ENCODE measurements at places on chromosomes 16 and 17.

- no peak for DNase-seq
Measured at GRCh38 chr17:47687748-47688147, 6.2 kb upstream of the TBKBP1 start.

DNA sequence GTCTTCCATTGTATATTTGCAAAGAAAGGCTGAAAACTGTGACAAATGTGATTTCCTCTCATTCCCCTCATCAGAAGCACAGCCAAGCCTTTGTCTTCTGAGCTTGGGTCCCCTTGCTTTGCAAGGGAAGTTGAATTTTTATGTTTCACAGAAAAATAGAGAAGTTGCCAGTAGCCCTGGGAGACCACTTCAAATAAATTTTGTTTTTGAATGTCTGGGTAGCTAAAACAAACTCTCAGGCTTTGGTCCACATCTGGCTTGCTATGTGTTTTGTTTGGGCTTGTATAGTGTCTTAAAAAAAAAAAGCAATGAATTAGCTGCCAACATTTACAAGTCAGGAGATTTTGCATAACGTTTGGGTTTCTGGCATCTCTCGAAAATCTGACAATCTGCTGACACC lies 24.1 kb downstream of the PIK3R6 start:
- DNase-seq = no peak

DNA sequence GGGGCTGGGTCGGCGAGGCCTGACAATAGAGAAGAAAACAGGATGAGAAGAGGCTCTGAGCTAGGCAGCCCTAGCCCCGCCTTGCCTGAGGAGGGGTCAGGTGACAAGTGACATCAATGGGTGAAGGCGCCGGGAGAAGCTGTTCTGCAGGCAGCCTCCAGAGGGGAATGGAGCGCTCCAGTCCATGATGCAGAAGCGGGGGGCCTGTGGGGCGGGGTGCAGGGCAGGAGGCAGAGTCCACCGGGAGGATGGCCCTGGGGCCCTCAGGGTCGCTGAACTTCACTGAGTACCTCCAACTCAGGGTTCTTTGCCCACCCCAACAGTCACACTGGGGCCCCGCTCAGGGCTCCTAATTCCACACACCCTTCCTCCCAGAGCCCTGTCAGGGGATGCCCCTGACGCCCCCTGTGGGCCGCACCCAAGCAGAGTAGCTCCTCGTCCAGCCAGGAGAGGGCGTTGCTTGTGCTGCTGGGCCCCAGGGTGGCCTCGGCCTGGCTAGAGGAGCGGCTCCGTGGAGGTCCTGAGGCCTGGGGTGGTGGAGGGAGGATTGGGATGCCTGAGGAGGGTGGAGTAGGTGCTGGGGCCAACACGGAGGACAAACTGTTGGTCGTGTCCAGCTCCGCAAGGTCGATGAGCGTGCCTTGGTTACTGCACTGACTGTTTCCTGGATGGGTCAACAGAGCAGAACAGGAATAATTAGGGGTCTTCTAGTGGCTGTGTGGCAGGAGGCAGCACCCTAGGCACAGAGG lies 20.8 kb downstream of the GGA3 start:
- peak; percentile 70 for DNase-seq

GRCh38 chr16:79054211-79054984 lies 546.1 kb downstream of the MAF start:
- DNase-seq = no peak

DNA sequence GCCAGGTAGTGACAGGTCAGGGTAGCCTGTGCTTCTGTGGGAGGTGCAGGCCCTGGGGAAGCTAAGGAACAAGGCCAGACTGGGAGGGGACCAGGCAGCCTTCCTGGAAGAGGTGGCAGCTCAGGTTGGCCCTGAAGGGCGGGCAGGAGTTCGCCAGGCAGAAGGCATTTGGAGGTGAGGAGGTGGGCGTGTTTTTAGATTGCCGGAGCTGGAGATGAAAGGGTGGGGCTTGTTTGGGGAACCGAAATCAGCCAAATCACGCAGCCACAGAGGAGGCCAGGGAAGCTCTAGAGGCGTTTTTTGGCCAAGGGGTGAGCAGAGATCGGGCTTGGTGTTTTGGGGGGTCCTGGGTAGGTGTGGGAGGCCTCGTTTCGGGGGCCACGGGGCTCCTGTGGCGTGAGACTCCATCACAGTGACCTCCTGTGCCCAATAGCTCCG lies 7.6 kb downstream of the ADCY7 start:
- peak; percentile 72 for DNase-seq

DNA sequence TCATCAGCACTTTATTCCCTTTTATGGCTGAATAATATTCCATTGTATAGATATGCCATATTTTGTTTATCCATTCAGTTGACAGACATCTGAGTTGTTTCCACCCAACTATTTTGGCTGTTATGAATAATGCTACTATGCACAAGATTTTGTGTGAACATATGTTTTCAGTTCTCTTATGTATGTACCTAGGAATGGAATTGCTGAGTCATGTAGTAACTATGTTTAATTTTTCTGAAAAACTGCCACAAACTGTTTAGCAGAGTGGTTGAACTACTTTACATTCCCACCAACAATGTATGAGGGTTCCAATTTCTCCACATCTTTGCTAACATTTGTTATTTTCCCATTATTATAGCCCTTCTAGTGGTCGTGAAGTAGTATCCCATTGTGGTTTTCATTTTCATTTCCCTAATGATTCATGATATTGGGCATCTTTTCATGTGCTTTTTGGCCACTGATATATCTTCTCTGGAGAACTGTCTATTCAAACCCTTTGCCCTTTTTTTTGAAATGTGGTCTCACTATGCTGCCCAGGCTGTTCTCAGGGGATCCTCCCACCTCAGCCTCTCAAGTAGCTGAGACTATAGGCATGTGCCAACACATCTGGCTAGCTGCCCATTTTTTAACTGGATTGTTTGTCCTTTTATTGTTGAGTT lies 26.3 kb downstream of the SMURF2 start:
- no peak for DNase-seq

DNA sequence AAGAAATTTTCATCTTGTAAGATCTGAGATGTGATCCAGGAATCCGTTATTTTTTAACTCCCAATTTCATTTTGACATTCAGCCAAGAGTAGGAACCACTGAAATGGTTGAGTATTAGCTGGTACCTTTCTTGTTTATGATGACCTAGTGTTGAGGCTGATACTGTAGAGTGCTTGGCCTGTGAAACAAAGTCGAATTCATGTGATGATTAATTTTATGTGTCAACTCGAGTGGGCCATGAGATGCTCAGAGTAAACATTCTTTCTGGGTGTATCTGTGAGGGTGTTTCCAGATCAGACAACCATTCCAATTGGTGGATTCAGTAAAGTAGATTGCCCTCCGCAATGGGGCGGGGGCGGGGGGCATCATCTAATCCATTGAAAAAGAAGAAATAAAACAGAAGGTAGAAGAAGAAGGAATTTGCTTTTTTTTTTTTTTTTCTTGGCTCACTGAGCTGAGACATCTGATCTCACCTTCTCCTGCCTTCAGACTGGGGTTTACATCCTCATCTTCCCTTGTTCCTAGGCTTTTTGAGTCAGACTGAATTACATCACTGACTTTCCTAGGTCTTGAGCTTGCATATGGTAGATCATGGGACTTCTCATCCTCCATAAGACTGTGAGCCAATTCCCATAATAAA lies 264.6 kb upstream of the KCNJ16 start:
- DNase-seq = no peak

DNA sequence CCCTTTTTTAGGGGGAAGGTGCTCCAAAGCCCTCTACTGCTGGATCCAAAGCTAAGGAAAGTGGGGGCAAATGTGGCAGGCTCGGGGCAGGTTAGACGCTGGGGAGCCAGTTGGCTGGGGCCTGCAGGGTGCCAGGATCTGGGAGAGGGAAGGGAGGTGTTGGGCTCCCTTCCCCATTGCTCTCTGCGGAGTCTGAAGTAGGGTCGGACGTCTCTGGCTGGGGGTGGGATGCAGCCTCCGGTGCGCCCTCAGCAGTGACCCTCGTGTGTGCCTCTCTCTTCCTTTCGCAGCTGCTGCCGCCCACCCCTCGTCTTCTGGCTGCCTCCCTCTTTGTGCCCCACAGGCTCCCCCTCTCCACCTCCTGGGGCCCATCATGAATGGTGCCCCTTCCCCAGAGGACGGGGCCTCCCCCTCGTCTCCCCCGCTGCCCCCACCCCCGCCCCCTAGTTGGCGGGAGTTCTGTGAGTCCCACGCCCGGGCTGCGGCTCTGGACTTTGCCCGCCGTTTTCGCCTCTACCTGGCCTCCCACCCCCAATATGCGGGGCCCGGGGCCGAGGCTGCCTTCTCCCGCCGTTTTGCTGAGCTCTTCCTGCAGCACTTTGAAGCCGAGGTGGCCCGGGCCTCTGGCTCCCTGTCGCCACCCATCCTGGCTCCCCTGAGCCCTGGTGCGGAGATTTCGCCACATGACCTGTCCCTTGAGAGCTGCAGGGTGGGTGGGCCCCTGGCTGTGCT lies 2.2 kb downstream of the SH2B1 start:
- no peak for DNase-seq

DNA sequence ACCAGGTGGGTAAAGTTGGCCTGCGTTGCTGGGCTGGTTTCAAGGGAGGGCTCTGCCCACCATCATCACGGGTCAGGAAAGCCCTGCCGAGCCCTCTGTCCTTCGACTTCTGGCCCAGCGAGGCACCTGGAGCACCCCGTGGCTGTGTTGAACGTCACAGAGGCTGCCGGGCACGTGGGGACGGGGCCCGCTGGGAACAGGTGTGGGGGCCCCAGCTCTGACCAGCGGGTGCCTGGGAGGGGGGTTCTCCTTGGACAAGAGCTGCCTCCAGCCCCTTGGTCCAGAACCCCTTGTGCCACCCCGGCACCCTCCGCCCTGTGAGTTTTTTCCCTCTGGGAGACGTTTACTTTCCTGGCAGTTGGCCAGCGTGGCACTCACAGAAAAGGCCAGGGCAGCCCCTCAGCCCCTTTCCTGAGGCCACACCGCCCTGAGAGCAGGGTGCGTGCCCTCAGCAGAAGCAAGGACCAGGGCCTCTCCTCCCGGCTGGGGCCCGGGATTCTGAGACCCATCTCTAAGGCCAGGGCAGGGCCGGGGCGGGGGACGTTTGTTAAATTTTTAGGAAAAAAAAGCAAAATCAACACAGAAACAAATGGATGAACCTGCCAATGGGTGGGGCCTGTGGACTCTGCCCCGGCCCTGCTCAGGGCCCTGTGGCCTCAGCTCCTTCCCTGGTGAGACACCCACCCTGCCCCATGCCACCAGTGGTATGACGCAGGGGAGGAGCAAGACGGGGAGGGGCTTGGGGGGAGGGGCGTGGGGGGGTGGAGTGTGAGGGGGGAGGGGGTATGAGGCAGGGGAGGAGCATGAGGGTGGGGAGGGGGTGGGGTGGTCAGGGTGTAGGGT lies 31.3 kb upstream of the GNG13 start:
- no peak for DNase-seq

GRCh38 chr16:89325861-89326471 lies 108.5 kb downstream of the ZNF778 start:
- DNase-seq = peak; percentile 90

DNA sequence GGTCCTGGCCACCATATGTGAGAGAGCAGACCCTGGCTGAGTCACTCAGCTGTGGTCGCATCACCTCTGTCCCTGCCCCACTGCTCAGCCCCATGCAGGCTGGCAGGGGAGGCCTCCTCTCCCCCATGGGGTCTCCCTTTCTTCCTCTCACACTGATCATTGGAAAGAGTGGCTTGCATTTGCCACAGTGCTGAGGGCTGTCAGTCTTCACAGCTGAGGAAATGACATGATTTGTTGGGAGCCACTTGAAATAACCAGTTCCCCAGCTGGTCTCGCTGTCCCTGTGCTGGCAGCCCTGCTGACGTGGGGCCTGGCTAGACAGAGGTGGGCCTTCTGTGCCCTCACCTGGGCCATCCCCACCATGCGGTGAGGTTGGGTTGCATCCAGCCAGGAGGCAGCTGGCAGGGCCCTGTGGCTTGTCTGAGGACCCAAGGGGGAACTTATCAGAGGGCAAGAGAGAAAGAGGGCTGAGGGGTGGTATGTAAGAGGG lies 30.1 kb upstream of the MED9 start:
- no peak for DNase-seq

DNA sequence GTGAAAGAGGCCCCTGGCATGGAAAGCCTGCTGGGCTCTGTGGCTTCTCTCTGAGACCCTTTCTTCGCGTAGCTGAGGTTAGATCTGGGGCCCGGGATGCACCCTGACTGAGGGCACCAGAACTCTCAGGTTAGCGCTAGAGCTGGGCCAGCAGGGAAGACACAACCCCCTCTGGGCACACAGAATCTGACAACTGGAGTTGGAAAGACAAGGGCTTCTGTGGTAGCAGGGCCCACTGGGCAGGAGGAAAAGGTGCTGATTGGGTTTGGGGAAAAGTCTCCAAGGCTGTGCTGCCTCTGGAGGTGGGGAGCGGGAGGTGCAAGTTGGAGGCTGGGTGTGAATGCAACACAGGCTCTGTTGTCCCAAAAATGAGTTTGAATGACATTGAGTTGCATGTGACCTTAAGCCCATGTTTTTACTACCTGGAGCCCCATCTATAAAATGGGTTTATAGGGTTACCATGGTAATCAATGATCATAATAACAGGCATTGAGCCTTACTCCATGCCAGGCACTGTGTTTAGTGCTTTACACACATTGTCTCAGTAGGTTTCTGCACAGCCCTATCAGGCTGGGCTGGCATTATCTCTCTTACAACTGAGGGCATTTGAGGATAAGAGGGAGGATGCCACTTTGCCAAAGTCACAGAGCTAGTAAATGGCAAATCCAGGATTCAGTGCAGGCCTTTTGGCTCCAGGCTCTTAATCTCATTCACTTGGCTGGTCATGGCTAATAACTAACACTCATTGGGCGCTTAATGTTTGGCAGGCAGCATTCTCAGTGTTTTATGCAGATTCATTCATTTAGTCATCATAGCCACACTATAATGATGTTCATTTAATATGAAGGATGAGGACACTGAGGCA lies 9.5 kb upstream of the IGFBP4 start:
- DNase-seq = peak; percentile 49

- peak; percentile 23 for DNase-seq
Measured at GRCh38 chr16:28977703-28978662, 3.4 kb downstream of the SPNS1 start.

GRCh38 chr17:7222972-7223292 lies 3.2 kb downstream of the ACADVL start:
- no peak for DNase-seq

GRCh38 chr16:84630446-84631152 lies 12.7 kb upstream of the COTL1 start:
- DNase-seq = no peak

- peak; percentile 94 for DNase-seq
Measured at GRCh38 chr16:30377812-30378235, 3.2 kb downstream of the MYL11 start.

DNA sequence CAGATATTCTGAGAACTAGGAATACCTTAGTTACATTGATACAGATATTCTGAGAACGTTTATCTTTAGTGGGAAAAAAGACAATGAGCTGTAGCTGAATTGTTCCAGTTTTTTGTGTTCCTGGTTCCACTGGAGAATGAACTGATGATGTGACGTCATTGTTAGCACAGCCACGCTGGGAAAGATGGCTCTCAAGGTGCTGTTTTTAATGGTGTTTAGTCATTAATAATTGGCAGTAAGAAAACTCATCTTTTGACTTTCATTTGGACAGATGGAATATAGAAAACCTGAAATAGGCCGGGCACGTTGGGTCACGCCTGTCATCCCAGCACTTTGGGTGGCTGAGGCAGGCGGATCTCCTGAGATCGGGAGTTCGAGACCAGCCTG lies 10.4 kb downstream of the FOXK2 start:
- DNase-seq = no peak
